ENCODE measurements at places on chromosomes 7 and 10.

- no peak for DNase-seq
Measured at GRCh38 chr10:120017733-120018417, 125.3 kb downstream of the SEC23IP start.

DNA sequence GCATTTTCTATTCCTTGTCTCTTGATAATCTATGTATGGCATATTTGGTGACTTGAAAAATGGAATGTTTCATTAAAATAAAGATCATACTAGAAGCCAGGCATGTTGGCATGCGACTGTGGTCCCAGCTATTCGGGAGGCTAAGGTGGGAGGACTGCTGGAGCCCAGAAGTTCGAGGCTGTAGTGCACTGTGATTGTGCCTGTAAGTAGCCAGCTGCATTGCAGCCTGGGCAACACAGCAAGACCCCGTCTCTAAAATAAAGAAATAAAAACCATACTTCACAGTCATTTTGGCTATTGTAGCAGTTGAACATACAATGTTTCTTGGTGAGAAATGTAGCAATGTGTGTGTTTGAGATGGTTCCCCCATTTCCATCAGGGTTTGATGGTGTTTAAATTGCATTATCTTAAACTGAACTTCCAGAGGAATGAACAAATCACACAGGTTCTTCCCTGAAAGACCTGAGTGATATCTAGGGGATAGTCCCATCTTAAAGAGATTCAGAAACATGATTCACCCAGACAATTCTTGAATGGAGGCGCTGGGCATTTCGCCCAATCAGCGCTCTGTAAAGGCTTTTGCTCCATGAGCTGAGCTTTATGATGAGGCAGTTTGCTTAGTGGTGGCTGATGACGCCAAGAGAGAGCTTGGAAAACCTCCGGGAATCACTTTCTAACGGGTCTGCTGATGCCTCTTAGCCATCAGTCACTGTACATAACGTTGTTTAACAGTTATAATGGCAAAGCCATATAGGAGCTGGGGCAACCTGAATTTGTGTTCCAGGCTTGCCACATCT lies 19.4 kb upstream of the BTBD16 start:
- DNase-seq: no peak

DNA sequence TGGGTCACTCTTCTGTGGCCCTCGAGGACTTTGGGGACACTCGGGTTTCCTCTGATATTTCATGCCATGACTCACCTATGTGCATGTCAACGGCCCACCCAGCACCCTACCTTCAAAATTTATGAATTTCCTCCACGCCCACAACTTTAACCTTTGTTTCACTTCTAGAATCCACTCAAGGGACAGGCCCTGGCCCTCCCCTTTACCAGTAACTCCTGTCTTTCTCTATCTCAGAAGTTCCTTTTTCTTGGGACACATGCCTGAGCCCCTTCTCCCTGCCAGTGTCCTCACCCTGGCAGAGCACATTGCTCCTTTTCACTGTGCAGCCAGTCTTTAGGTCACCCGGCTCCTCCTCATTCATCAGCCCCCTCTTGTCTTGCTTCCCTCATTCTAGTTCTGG lies 282.5 kb upstream of the KLF6 start:
- DNase-seq: peak; percentile 76

DNA sequence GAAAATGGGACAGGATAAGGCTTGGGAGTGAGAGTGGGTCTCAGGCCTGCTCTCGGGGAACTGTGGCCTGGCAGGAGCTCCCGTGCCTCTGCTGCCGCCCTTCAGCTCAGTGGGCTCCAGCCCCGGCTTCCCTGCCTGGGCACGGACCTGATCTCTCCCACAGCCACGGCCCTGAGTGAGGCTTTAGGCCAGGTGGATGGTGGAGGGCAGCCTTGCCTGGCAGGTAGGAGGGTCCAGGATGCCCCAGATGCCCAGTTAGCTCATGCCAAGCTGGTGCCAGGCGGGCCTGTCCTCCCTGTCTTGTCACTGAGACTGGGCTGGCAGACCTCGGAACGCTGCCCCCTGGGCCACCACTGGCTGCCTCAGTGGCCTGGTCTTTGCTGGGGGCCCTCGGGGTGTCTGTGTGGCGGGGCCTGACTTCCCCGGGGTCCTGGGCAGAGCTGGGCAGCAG lies 116.6 kb downstream of the INPP5A start:
- no peak for DNase-seq

GRCh38 chr10:24430591-24430990 lies 221.7 kb downstream of the KIAA1217 start:
- no peak for DNase-seq

DNA sequence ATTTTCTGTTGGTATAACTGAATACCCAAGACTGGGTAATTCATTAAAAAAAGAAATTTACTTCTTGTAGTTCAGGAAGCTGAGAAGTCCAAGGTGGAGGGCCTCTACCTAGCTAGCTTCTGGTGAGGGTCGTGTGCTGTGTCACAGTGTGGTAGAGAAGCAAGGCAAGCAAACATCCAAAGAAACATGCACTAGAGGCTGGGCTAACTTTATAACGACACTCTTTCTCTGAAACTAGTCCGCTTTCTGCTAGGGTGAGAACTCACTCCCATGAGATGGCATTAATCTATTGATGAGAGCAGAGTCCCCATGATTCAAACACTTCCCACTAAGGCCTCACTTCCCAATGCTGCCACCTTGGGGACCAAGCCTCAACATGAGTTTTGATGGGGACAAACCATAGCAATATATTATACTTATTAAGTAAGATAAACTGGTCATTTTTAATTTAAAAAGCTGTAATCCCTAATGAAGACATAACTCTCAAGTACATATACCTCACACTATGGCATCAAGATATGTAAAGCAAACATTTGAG lies 50.8 kb downstream of the PHYHIPL start:
- DNase-seq: no peak

- no peak for DNase-seq
Measured at GRCh38 chr10:69624245-69624786, 5.7 kb upstream of the FAM241B start.

Data from colonic mucosa (tissue), 4 donors.